ENCODE measurements at places on chromosomes 2 and 18.

- DNase-seq: no peak
Measured at GRCh38 chr18:59699750-59700534, 2.7 kb upstream of the CCBE1 start.

GRCh38 chr2:105843476-105844374 lies 99.0 kb downstream of the NCK2 start:
- DNase-seq: no peak

DNA sequence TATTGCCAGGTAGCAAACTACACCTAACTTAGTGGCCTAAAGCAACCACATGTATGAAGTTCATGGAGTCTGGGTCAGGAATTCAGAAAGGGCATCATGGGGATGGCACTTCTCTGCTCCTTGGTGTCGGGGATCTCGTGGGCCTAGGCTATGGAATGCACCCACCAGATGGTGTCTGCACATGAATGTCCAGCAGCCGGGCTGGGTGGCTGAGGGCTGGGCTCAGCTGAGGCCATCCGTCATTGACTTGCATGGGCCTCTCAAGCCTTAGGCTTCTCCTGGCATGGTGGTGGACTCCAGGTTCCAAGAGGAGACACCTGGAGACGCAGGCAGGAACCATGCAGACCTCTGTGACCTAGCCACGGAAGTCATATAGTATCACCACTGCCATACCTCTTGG lies 26.0 kb upstream of the RPL31 start:
- no peak for DNase-seq

DNA sequence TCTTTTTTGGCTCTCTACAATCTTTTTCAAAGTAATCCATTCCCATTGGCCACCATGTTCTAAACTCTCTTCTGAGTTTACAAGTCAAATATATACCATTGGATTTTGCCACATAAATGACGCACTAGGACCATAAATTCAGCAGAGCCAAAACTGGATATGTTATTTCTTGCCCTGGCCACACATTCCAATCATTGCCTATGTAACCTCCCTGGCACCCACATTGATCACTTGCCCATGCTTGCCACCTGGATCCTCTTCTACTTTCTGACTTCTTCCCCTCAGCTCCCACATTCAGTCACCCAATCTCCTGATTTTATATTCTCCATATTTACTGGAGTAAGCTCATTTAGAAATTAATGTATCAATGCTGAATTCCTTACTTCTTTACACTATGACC lies 5.1 kb upstream of the ZC3H15 start:
- no peak for DNase-seq

DNA sequence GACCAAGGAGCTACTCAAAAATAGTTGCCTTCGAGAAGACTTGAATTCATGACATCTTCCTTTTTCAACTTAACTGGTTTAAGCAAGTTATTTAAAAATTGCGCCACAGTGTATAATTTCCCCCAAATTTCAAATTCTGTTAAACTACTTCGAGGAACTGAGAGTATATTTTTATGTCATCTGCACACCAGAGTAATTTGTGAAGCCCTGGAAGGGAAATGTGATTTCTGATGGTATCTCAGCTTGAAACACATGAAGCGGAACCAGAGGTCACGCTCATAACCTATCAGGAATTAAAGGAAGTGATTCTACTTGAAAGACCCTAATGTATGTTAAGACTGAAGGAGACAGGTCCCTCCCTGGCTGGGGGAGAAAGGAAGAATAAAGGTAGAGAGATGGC lies 33.9 kb upstream of the DARS1 start:
- DNase-seq: no peak

DNA sequence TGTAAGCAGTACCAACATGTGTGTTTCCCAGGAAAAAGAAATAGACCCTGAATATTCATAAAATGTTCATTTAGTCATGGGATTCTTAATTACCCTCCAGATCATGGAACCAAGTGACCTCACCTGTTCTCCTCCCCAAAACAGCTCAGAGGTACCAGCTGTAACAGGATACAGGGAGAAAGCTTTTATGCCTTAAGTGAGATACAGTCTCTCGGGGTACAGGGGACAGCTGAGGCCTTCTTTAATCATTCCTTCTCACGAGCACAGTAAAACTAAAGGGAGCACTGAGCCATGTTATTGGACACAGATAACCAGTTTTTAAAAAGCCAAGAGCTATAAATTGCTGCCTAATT lies 16.6 kb downstream of the EPHA4 start:
- DNase-seq: no peak

- DNase-seq: no peak
Measured at GRCh38 chr2:232789082-232789481, 12.7 kb upstream of the KCNJ13 start.

All from activated CD8-positive, alpha-beta memory T cell treated with anti-CD3 and anti-CD28 coated beads, Interleukin-2, amount 50 U/mL, for 48 hours (primary cell).